Retina (tissue), 1 donor: ENCODE measurements at places on chromosomes 2 and 18.

GRCh38 chr2:72982781-72983499 lies 65.6 kb downstream of the EMX1 start:
- DNase-seq, result no peak

DNA sequence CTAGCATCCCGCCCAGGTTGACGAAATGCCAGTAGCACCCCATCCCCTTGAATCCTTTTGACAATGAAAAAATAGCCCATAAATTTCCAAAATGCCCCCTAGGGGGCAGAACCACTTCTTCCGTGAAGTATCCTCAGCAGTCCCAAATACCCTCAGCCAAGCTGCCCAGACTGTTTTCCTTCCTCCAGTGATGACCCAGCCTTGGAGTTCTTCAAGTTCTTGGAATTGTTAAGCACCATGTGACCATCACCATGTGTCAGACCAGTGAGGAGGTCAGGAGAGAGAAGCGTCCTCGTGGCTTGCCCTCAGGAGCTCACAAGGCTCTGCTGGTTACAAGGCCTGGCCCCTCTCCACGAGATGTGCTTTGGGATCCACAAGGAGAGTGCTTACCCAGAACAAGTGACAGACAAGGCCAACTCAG lies 1.4 kb upstream of the SLC23A3 start:
- DNase-seq, result peak; percentile 51

DNA sequence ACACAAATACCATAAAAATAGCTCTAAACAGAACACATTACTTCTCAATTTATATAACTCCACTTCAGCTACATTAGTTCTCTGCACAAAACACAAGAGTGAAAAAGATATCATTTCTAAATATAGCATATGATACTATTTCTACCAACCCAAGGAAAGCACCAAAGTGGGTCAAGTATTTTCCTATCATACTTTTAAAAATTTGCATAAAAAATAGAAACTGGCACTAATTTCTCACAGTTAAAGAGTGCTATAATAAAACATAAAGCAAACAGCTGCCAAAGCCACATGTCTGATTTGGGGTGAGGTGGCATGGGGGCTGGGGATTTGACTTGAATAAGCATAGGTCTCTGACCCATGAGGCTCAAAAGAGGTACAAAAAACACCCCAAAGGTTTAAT lies 61.5 kb downstream of the BARD1 start:
- no peak for DNase-seq

- no peak for DNase-seq
Observed at GRCh38 chr18:35466334-35466733, 31.4 kb downstream of the INO80C start.

- DNase-seq, result no peak
Observed at GRCh38 chr2:46352621-46353020, 55.4 kb downstream of the EPAS1 start.

DNA sequence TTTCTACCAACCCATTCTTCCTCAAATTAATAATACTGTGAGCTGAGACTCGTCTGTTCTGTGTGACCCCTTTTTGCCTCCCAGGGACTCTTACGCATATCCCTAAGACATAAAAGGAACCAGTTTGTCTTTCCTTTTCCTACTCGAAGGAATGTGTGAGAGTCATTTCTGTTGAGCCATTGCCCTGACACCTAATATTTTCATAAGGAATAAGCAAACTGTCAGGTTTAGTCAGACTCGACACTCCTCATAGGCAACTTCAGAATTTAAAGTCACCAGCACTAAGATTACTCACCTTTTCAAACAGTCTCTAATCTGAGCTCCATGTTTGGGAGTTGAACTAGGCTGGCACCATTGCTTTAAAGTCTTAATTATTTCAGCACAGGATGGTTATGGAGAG lies 305.5 kb downstream of the IKZF2 start:
- DNase-seq, result no peak

GRCh38 chr18:49096021-49096420 lies 145.3 kb upstream of the SMAD7 start:
- DNase-seq, result no peak

DNA sequence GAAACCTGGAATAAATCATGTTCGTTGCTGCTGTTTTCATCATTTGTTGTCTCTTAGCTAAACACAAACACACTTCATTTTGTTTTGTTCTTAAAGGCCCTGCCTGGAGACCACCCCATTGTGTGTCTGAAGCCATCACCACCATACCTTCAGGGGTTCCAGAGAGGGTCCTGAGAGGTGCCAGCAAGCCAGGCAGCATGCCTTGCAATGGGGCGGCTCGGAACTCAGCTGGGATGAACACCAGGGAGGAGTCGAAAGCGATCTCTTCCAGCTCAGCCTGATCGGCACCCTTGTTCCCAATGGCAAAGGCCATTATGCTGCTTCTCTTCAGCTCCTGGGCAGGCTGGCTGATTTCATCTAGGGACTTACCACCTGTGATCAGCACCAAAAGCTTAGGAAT lies 33.2 kb downstream of the COL6A3 start:
- no peak for DNase-seq

- peak; percentile 60 for DNase-seq
Observed at GRCh38 chr18:74395648-74396154, 61.4 kb downstream of the DIPK1C start.

- no peak for DNase-seq
Observed at GRCh38 chr2:102387763-102388546, 32.4 kb downstream of the IL18R1 start.

DNA sequence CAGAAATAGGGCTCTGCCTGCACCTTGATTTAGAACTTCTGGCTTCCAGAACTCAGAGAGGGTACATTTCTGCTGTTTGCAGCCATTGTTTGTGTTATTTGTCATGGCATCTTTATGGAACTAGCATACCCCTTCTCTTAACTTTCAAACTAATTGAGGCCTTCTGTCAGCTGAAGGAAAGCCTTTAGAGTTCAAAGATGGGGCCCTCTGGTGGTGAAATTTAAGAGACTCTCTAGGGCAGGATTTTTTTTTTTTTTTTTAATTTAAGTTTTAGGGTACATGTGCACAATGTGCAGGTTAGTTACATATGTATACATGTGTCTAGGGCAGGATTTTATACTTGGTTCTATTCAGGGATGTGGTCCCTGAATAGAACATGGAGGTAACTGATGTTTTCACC lies 260.6 kb upstream of the LINC00305 start:
- DNase-seq, result no peak

DNA sequence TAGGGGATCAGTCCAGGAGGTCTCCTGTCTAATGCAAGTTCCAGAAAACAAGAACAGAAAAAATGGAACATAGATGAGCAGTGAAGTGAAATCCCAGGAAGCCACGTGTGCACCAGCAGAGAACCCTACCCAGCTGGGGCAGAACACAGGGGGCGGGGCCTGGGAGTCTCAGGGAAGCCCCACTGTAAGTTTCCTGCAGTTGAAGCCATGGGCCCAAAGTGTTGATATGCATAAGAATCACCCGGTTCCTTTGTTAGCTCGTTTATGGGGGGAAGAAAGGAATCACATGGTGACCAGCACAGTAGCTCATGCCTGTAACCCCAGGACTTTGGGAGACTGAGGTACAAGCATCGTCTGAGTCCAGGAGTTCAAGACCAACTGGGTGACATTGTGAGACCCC lies 131.3 kb downstream of the INO80D start:
- DNase-seq, result no peak

DNA sequence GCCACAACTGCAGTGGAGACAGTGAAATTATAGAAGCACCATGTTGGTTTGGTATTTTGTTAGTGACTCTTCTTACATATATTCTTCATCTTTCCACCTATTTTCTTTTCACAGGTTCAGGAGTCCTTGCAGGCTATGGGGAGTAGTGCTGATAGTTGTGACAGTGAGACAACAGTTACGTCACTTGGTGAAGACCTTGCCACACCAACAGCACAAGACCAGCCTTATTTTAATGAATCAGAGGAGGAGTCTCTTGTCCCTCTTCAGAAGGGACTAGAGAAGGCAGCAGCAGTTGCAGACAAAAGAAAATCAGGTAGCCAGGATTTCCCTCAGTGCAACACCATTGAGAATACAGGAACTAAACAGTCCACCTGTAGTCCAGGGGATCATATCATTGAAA lies 23.6 kb downstream of the ITPRID2 start:
- DNase-seq, result no peak

DNA sequence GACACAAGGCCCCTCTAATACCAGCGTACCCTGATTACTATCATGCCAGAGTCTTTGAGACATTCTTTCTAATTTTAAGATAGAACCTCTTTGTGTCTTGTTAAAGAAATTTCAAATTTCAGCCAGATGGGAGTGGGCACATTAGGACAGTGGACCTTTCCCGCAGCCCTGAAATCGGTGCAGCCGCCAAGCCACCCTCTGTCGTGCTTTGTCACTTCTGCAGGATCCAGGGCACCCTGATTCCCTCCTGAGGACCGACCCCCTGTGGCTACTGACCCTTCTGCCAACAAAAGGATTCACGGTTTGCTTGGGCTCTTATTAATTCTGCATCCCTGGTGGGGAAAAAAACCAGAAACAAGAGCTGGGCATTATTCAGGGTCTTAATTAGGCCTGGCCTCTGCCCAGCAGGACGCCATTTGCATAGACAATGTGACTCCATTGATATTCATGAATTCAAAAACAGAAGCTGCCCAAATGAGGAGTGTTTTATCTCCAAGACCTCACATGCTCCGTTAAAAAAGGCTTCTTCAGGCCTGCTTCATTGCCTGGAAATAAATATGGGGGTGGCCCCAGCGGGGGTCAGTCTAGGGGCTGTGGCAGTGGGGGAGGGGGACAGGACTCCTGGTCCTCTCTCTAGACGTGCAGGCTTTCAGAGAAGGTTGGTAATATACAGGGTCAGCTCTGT lies 116.9 kb downstream of the ALPK2 start:
- DNase-seq, result peak; percentile 82

- no peak for DNase-seq
Observed at GRCh38 chr18:25704071-25704470, 352.1 kb upstream of the ZNF521 start.

- DNase-seq, result no peak
Observed at GRCh38 chr18:9477509-9477908, 2.2 kb downstream of the RALBP1 start.

- no peak for DNase-seq
Observed at GRCh38 chr2:11852526-11853196, 106.2 kb downstream of the LPIN1 start.

- DNase-seq, result no peak
Observed at GRCh38 chr2:28506112-28506910, 10.5 kb downstream of the PLB1 start.

DNA sequence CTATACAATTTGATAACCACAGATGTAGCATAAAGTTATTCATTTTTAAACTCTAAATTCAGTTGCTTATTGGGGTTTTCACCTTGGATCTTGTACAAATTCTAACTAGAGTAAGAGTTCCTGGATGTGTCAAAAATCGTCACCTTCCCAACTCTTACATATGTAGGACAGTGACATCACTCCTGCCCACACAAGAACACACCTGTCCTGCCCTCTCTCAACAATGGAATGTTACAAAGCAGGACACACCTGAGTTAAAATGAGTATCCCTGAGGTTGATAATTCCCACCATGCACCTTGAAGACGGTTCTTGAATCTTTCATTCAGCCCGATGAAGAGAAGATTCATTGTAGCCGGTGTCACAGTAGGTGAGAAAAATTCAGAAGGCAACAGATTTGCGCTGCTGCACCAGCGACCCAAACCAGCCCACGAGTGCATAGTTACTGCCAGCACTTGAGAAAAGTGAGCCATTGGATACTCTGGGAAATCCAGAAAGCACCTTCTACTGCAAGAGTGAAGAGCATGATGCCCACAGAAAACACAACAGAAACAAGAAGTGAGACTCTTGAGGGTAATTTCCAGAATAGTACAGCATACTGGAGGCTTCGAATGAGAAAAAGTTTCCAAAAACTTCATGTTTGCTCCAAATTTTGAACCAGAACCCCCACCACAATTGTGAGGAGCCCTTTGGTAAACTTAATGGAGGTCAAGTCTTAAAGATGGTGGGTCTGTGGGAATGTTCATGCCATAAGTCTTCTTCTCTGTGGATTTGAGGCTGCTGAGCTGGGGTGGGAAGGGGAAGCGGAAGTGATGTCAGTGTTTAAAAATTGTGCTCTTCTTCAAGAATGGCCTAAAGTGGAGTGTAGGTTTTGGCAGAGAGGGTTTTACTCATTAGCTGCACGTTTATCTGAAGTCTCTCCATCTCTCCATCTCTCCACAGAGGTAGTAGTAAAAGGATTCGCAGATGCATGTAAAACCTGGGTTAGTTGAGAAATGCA lies 34.7 kb upstream of the ADAM23 start:
- no peak for DNase-seq

DNA sequence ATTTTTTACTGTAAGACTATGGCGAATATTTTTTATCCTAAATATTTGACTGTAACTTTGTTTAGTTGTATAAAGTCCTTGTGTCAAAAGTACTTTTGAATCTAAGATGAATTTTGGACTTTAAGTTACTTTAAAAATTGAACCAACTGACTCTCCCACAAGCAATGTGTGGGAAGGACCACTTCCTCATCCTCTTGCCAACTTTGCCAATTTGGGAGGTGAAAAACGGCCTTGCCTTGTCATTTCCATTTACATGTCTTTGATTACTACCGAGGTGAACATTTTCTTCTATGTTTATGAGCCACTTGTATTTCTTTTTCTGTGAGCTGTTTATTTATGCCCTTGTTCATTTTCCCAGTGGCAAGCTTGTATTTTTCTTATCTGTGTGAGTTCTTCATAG lies 12.8 kb upstream of the MSGN1 start:
- DNase-seq, result no peak

- no peak for DNase-seq
Observed at GRCh38 chr2:101818531-101819451, 121.3 kb downstream of the MAP4K4 start.

DNA sequence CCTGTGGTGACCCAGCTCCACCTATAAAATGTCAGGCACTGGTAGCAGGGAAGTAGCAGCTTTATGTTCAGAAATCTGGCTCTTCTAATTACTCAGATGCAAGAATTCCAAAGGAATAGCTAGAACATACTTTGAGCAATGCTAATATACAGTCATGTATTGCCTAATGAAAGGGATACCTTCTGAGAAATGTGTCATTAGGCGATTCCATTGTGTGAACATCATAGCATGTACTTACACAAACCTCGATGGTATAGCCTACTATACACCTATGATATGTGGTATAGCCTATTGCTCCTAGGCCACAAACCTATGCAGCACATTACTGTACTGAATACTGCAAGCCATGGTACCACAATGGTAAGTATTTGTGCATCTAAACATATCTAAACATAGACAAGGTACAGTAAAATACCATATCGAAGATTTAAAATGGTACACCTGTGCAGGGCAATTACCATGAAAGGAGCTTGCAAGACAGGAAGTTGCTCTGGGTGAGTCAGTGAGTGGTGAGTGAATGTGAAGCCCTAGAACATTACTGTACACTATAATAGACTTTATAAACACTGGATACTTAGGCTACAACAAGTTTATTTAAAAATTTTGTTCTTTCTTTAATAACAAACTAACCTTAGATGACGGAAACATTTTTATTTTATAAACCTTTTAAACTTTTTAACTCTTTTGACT lies 50.3 kb upstream of the ETAA1 start:
- DNase-seq, result no peak

GRCh38 chr2:26191316-26192159 lies 18.6 kb downstream of the GAREM2 start:
- no peak for DNase-seq
